ENCODE measurements at places on chromosomes 7 and 10. TPM values are rescaled to one million over a fixed set of nuclear protein-coding genes. Genes with fewer than 3 reads are reported as not detected.

GRCh38 chr10:71909399-71910083 lies 54.7 kb upstream of the CHST3 start:
- no peak for DNase-seq

DNA sequence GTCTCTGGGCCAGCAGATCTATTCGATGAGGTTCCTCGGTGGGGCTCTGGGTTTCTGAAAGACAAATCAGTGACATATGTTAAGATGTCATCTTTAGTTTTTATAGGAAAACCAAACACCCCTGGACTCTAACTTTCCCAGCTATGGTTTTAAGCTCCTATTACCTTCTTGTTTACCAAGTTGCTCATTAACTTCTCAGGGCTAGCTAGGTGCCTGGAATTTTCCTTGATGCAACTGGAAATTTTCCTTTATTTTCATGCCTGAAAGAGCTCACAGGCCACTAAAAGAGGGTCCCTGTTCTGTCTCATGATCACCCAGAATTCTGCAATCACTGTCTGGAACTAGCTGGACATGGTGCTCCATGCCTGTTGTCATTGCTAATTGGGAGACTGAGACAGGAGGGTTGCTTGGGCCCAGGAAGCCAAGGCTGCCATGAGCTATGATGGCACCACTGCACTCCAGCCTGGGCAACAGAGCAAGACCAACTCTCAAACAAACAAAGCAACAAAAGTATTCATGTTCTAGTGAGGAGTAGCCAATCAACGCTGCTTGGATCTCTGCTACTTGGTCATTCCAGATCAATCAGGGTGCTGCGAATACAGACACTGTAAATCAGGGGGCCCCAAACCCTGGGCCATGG lies 1173.5 kb upstream of the AUTS2 start:
- no peak for DNase-seq

- DNase-seq, result no peak
Observed at GRCh38 chr7:158824028-158824427, 5.3 kb downstream of the ESYT2 start.

GRCh38 chr7:116511552-116512519 lies 12.3 kb downstream of the CAV2 start:
- no peak for DNase-seq

DNA sequence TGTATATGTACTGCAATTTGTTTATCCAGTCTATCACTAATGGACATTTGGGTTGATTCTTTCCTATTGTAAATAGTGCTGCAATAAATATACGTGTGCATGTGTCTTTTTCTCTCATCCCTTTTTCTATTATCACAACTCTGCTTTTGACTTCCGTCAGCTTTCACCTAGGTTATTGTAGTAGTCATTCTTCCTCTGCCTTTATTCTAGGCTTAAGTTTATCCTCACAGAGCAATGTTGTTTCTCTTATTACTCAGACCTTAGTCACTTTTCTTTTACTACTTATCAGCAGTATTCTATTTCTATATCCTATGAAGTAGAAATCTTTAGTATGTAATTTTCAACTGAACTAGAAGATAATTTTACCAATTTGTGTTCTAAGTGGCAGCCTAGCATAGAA lies 175.3 kb upstream of the SEMA3E start:
- no peak for DNase-seq

SDK1 gene
- 39.6 TPM for total RNA-seq

Measured in progenitor cell of endocrine pancreas (in vitro differentiated cells).